ENCODE measurements at places on chromosomes 7 and 10.

- H3K36me3 ChIP-seq: no peaks in the 10 kb centered on the region
- H3K4me3 ChIP-seq: no peak overlapping the region
- no peak for DNase-seq
- no peaks in the 10 kb centered on the region for H3K4me1 ChIP-seq
Measured at GRCh38 chr10:98892523-98892922, 343.1 kb downstream of the HPSE2 start.

DNA sequence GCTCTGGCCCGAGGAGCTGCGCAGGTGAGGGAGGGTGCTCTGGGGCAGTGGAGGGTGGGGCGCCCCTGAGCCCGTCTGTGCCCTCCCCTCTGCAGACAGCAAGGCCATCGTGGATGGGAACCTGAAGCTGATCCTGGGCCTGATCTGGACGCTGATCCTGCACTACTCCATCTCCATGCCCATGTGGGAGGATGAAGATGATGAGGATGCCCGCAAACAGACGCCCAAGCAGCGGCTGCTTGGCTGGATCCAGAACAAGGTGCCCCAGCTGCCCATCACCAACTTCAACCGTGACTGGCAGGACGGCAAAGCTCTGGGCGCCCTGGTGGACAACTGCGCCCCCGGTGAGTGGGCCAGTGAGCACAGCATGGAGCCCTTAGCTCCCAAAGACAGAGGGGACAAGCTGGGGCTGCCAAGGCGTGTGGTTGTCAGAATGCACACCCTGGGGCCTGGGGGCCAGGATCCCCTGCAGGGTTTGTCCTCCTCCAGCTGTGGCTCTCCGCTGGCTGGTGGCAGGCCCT, 5.1 kb downstream of the FLNC start:
- no peaks in the 10 kb centered on the region for H3K36me3 ChIP-seq
- H3K27ac ChIP-seq: no peak overlapping the region
- peaks cover 15% of the 10 kb centered on the region for H3K4me1 ChIP-seq
- DNase-seq: no peak
- no peak overlapping the region for H3K4me3 ChIP-seq

GRCh38 chr10:43946445-43946844, 297.8 kb upstream of the ZNF32 start:
- no peaks in the 10 kb centered on the region for H3K36me3 ChIP-seq
- peaks cover 33% of the 10 kb centered on the region for H3K4me1 ChIP-seq
- DNase-seq: no peak
- H3K27ac ChIP-seq: no peak overlapping the region
- no peaks in the 10 kb centered on the region for H3K27me3 ChIP-seq

DNA sequence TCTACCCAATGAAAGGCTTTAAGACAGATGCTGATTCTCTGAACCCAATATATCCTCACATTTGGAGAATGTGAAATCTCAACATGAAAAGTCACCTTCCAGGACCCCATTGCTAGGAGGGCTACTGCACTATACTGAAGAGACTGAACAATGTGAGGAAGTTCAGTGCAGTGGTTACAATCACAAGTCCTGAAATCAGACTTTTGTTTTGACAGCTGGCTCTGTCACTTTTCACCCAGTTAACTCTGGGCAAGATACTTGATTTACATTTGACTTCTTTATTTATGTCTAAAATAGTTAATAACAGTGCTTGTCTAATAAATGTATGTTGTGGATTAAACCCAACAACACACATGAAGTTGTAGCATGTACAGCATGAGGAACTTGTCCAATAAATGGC, 14.8 kb upstream of the VWDE start:
- H3K27me3 ChIP-seq: no peaks in the 10 kb centered on the region
- no peak overlapping the region for H3K4me3 ChIP-seq
- H3K36me3 ChIP-seq: no peaks in the 10 kb centered on the region
- no peaks in the 10 kb centered on the region for H3K4me1 ChIP-seq
- no peak overlapping the region for H3K27ac ChIP-seq

All from Karpas-422 (cell line).